Caki2 (cell line): ENCODE measurements at places on chromosomes 7 and 10.

DNA sequence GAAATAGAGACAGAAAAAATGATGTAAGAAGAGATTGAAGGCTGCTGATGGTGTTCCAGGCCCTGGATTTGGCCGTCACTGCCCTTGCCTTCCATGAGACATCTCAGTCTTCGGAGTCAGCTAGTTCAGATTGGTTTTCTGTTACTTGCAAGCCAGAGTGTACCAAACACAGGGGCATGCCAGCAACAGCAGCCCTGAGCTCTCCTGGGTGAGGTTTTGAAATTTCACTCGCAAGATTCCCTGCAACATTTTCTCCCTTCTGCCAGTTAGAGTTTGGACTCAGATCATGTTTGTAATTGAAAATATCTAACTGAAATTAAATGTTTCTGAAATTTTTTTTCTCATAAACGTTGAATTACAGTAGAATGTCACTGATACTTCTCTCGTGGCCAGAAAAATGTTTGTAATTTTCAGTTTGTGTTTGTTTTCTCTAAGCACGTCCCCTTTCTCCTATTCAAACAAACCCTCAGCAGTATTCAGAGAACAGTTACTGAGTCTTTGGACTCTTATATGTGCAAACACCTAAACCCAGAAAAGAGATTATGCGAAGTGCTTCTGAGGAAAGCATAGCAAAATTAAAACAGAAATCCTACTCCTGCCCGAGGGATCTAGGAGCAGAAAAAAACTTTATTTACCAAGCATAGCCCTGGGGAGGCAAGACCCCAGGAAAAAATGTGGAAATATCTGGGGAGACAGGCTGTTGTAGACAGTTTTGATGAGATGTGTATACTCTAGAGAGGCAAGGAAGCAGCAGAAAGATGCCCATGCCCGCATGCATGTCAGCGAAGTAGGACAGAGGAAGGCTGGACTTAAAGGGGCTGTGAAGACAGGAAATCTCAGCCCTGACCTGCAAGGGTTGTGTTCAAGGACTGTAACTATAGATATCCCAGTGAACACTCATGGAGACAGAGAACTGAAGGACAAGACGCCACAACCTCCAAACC, 43.0 kb upstream of the NAMPT start:
- DNase-seq: no peak

- DNase-seq: no peak
Measured at GRCh38 chr10:126734015-126734414, 63.5 kb upstream of the C10orf90 start.

DNA sequence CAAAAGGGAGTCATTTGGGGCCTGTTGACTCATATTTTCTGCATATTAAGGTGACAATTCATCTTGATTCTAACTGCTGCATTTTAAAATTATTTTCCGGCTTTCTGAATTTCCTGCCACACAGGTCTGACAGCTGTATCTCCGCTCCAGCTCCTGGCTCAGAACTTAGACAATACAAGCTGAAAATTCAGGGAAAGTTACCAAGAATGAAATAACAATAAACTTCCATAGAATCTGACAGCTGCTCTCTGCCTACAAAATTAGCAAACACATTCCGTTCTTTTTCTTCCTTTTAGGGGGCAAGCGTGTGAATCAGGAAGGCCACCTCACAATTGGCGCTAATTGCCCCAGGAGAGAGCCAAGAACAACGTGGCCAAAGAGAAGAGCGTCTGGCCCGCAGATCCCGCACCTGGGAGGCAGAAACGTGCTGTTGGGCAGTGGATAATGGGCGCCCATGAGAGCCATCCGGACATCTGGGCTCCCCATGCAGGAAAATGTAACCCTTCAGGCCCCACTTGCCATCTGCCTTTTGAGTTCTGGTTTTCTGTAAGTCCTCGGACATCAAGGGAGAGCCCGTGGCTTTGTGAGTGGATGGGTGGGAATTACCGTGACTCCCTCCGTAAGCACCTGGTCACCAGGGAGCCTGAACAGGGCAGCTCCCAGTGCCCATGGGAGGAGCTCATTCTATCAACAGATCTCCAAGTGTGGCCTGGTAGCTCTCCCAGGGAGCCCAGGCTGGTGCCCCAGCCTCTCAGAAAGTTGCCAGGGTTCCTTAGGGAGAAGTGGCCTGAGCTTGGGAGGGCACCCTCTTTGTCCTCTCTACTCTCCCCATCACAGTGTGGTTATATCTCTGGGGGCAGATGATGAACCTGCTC, 5.0 kb downstream of the CLRN3 start:
- DNase-seq: no peak

- no peak for DNase-seq
Measured at GRCh38 chr10:89079961-89080360, 89.4 kb downstream of the FAS start.

GRCh38 chr10:43926875-43927406, 278.3 kb upstream of the ZNF32 start:
- DNase-seq: no peak

- no peak for DNase-seq
Measured at GRCh38 chr10:74640134-74640921, 186.1 kb upstream of the KAT6B start.

- DNase-seq: no peak
Measured at GRCh38 chr7:10939237-10939910, 34.3 kb upstream of the PHF14 start.

GRCh38 chr7:127644484-127644883, 7.5 kb upstream of the SND1 start:
- DNase-seq: no peak

- DNase-seq: no peak
Measured at GRCh38 chr10:4080225-4080805, 295.3 kb upstream of the KLF6 start.

- no peak for DNase-seq
Measured at GRCh38 chr7:122887848-122888247, 1.6 kb upstream of the CADPS2 start.

DNA sequence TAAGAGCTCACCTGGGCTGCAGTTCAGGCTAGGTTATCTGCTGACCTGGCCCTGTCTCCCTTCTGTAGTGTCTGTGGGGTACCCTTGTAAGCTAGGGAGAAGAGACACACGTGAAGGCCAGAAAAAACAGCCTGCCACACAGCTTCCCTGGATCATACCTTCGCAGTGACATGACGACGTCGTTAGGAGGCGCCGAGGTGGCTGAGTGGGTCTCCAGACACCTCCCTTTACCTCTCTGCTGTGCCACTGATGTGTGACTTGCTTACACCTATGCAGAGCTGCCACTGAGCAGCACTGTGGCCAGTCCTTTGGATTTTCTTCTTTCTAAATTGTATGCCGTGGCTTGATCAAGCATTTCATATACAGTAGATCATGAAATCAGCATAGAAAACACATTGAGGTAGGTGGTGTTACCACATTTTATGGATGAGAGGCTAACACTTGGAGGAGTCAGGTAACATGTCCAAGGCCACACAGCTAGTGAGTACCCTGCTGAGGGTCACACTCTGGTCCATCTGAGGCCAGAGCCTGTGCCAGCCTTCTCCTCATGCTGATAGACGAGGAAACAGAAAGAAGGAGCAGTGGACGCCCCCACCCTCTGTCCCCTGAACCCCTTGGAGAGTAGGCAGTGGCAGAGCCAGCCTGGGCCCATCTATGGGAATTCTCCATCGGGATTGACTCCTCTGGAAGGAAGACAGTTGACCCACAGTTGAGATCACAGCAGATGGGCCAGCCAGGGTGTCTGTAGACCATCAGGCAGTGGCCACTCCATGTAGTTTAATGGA, 23.1 kb downstream of the HTRA1 start:
- no peak for DNase-seq

DNA sequence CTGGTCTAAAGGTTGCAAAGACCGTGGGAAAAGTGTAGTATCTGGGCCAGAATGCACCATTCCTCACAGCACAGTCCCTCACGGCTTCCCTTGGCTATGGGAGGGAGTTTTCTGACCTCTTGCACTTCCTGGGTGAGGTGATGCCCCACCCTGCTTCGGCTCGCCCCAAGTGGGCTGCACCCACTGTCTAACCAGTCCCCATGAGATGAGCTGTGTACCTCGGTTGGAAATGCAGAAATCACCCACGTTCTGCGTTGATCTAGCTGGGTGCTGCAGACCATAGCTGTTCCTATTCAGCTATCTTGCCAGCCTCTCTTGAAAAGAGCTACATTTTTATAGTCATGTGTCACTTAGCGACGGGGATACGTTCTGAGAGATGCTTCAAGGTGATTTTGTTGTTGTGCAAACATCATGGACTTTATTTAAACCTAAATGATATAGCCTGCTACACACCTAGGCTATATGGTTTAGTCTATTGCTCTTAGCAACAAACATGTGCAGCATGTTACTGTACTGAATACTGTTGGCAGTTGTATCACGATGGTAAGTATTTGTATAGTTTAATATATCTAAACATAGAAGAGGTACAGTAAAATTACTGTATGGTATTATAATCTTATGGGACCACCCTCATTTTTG, 120.0 kb downstream of the PPP1R9A start:
- DNase-seq: no peak

DNA sequence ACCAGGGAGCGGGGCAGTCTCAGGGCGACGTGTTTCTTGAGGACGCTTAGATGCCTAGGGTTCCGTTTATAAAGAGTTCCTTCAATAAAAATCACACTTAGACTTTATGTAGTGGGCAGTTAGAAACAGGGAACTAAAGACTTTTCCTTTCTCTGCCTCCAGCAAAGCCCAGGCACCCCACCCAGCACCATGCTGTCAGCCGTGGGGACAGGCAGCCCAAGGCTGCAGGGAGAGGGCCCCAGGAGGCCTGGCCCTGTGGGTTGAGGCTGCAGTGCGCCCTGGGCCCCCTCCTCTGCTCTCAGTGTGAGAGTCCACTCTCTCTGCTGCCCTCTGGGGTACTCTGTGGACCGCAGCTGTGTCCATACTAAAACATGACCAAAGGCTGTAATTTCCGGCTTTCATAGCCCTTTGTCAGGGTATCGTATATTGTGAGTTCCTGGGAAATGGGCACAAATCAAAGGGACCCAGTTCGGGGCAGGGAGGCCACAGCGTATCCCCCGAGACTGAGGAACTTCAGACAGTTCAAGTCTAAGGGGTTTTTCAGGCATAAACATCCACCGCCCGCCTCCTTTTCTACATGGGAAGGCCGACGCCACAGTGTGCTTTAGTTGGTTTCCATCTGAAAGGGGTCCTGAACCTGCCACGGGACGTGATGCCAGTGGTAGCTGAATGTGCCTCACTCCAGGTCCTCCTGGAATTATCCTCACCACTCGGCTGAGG, 59.7 kb downstream of the DNAJB6 start:
- no peak for DNase-seq

DNA sequence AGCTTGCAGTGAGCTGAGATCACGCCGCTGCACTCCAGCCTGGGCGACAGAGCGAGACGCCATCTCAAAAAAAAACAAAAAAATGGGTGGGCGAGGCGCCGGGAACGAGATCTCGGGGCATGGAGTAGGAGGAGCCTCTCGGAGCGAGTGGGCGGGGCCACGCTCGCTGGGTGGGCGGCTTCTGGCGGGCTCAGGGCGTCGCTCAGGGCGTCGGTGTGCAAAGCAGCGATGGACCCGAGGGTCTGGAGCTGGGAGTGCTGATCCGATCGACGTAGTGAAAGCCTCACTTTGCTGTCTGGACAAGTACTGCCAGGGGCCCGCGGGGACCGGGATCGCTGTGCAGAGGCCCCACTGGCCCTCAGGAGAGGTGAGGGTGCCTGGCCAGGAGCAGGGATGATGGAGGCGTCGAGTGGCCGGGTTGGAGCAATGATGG, 22.6 kb upstream of the AMZ1 start:
- DNase-seq: no peak

- DNase-seq: no peak
Measured at GRCh38 chr10:35726846-35727245, 84.8 kb upstream of the FZD8 start.

- DNase-seq: no peak
Measured at GRCh38 chr7:2101630-2102374, 130.9 kb downstream of the MAD1L1 start.

GRCh38 chr10:70255329-70256299, 22.4 kb upstream of the PPA1 start:
- no peak for DNase-seq

- no peak for DNase-seq
Measured at GRCh38 chr7:134378562-134378961, 61.8 kb upstream of the SLC35B4 start.

DNA sequence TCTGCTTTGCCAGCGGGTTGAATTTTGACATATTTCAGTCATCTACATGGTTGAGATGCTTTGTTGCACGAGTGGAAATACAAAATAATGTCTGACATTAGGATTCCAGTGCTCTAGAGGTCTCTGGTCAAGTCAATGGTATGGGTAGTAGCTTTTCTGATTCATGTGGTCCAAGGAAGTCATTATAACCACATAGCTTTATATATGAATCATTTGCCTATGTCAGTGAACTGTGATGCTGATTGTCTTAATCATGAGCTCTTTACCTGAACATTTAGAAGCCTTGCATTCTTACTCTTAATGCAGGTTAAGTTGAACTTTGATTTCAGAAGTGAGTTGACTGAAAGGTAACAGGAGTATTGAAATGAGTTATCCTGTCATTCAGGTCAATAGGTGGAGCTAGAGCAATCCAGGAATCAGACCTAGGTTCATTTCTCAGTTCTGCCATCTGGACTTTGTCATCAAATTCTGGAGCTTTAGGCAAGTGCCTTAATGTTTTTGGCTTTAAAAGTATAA, 3.3 kb downstream of the MAPK8 start:
- DNase-seq: peak; percentile 69

- peak; percentile 25 for DNase-seq
Measured at GRCh38 chr7:88835147-88835728, 39.7 kb upstream of the TEX47 start.

DNA sequence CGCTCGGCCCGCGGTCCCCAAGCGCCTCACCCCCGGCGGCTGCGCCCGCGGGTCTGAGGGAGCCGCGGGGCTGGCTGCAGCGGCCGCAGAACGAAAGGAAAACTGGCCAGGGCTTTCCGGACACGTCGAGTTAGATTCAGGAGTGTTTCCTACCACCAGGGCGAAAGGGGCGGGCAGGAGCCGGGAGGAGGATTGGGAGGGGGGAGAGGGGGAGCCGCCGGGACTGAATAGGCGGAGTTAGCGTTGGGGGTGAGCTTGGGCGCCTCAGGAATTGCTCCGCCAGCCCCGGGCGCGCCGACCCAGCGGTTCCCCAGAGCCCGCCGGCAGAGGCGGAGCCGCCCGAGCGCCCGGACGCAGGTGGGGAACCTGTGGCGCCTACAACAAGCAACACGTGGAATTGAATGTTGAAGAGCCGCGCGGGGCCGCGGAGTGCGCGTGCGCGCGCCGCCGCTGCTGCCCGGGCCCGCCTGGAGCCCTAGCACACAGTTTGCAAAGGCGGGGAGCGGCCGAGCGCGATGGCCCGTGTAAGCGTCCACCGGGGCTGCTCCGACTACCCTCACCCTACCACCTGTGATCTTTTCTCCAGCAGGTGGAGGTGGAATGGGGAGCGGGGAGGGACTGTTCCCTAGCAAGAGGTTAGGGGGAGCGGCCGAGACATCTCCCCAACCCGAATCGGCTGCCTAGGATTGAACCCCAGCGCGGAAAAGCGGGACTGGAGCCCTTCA, at the start of gene CADPS2:
Gene CADPS2, minus strand, starts transcription at position 104 of the 725 bp plus-strand sequence. CDS start 123 bp downstream, outside the sequence.
- DNase-seq: peak; percentile 87
